ENCODE measurements at places on chromosomes 7 and 10.

DNA sequence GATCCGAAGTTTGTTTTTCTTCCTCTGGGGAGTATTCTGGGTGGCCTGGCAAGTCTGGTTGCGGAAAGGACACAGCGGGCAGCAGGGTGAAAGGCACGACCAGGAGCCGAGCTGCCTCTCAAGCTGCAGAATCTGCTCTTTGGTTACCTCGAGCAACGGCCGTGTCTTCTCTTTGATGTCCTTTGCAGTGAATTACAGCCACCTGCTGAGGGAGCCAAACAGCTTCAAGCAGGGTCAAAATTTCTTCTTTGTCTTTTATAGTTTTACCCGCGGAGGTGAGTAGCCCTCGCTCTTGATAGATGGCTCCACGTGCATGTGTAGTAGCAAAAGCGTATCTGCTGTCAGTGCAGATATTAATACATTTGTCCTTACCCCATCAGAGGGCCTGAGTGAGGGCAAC, 177.3 kb upstream of the MBL2 start:
- no peak for DNase-seq

DNA sequence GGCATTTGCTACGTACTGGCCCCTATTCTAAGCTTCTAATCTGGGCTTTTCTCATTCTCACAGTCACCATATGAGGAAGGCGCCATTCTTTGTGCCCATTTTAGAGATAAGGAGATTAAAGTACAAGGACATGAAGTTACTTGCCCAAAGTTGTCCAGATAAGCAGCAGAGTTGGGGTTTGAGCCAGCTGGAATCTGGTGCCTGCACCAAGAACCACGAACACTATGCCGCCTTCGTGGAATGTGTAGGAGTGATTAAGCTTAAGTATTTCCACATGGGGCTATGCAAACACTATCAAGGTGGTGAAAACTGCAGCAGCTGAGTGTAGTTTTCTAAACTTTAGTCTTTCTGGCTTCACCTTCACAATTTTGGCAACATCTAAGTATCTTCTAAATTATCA, 342.7 kb upstream of the ETV1 start:
- DNase-seq: no peak

DNA sequence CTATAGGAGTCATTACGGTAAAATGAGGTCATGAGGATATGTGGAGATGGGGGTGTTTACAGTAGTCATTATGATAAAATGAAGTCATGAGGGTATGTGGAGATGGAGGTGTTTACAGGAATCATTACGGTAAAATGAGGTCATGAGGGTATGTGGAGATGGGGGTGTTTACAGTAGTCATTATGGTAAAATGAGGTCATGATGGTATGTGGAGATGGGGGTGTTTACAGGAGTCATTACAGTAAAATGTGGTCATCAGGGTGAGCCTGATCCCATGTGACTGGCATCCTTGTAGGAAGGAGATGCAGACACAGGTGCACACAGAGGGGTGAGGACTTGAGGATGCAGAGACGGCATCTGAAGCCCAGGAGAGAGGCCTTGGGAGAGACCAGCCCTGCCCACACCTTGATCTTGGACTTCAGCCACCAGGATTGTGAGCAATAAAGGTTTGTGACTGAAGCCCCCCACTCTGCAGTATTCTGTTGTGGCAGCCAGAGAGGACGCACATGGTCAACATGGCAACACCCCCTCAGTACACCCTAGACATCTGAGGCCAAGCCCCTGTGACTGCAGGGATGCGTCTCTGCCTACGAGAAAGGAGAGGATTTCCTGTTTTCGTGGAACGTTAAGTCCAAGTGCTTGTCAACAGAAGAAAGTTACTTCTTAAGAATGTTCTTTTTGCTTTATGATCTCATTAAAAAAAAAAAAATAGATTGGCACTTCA, 544.4 kb downstream of the DNAJB6 start:
- DNase-seq: no peak

DNA sequence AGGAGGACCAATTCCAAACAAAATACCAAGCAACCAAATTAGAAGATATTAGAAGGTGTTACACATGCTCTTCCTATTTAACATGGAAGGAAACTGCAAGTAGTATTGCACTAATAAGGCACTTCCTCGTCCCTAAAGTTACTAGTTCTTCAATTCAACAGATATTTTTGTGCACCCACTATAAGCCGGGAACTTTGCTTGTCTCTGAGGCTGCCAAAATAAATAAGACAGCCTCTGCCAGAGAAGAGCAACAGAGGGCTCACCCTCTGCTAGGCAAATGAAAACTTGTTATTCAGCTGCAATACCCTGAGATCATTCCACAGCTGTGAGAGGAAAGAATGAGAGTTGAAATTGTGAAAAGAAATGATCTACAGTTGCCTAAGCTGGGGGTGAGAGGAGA, 37.4 kb upstream of the GSAP start:
- DNase-seq: no peak

- DNase-seq: no peak
These were observed 29.8 kb upstream of the PURB start for GRCh38 chr7:44914992-44915607.

GRCh38 chr7:26513948-26514347, 222.3 kb downstream of the SNX10 start:
- no peak for DNase-seq

GRCh38 chr10:118305730-118306129, 36.4 kb downstream of the FAM204A start:
- DNase-seq: peak; percentile 15

DNA sequence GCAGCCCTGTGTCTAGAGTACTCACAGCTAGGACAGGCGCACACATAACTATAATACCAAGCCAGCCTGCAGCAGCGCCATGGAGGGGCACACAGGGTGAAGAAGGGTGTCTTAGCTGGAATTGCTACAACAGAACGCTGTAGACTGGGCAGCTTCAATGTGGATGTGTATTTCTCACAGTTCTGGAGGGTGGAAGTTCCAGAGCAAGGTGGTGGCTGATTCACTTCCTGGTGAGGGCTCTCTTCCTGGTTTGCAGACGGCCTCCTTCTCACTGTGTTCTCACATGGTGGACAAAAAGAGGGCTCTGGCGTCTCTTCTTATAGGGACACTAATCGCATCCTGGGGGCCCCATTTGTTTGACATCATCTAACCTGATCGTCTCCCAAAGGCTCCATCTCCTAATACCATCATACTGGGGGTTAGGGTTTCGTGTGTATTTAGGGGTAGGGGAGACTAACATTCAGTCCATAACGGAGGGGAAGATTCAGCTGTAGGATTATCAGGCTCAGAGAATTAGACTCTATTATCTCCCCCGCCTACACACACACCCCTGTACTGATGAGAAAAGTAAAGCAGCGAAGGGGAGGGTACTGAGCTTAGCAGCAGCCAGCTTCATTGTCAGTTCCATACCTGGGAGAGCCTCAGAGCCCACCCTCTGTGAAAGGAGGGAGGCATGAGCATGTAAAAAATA, 289.1 kb downstream of the CCDC3 start:
- no peak for DNase-seq

GRCh38 chr7:4797858-4798705, 22.7 kb downstream of the AP5Z1 start:
- DNase-seq: peak; percentile 7

GRCh38 chr7:69775231-69775771, 177.0 kb downstream of the AUTS2 start:
- no peak for DNase-seq

DNA sequence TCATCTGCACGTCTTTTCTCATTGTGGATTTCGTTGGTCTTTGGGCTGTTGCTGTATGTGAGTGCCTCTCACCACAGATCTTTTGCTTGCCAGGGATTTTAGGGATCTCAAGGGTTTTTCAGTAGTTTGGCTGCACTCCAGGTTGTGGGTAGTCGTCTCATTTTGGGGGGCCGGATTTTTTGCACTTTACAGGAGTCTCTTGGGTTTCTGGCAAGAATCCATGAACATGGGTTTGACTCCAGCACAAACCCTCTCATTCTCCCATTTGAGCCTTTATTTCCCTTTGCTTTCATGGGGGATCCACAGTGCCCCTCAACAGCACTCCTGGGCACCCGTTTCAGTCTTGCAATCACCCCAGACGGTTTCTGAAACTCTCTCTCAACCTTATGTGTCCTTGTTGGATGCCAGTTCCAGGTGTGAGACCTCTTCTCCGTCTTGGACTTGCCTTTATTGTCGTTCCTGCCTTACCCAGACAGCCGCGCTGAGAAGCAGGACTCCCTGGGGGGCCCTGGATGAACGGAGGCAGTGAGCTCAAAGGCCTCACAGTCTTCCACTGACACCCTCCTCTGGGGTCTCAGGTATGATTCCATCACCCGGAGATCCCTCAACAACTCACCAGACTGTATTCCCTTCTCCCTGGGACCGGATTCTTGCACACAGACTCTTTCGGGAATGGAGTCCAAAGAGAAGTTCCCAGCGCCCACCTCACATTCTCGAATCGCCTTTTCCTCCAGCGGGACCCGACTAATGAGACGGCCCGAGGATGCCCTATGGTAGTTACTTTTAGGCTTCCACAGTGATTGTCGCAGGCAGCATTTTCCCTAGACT, 18.8 kb upstream of the ZNF273 start:
- no peak for DNase-seq

- DNase-seq: no peak
These were observed 115.0 kb upstream of the ZNF438 start for GRCh38 chr10:31146491-31147209.

GRCh38 chr7:108114117-108114841, 15.9 kb downstream of the LAMB4 start:
- peak; percentile 71 for DNase-seq

DNA sequence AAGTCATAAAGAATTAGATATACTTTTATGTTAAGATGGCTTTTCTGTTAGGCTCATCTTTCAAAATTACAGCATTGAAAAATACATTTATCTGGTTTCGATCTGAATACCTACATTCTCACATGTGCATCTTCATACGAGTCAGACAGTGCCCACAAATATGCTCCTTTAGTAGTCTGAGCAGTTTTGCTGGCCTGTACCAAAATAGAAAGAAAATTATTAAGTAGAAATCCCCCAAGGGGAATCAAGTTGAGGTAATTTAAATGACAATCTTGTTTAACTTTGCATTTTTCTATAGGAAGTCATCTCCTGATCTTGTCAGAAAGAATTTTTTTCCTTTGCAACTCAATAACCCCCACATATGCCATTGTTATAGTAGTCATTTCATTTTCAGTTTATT, 287.4 kb upstream of the SEMA3D start:
- DNase-seq: no peak

DNA sequence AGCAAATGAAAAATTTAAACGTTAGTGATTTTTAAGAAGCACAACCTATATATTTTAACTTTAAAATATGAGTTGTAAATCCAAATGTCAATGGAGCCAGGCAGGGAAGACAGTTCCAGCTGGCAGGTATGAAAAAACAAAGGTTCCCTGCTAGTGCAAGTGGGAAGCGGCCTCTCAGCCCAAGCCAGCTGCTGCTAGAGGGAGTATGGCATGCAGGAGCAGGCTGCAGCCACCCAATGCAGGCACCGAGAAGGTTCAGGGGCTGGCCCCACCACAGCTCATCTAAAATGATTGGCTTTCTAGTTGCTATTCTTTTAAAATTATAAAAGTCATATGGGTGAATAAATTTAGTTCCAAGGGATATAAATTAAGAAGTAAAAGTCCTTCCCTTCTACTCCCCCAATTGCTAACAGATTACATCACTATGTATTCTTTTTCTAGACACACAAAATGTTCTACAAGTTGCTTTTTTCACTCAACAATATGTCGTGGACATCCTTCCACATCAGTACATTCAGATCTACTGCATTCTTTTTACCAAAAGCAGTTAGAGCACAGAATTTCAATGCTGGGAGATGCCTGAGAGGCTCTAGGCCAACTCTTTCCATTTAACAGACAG, 69.3 kb downstream of the SGMS1 start:
- no peak for DNase-seq

DNA sequence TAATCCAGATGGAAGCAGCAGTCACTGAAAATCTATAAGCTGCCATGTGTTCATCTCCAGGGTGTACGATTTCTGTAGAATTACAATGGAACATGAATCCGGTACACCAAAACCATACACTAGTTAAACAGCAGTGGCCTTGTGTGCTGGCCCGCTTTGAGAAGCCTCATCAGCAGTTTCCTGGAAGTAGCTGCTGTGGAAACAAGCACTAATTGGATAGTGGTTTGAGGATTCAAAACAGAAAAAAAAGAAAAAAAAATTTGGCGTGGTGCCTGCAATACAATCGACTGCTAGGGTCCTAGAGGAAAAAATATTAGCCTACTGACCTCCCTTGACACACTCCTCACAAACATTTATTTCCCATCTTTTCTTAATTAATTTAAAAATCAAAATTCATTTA, 545.9 kb downstream of the SORCS1 start:
- no peak for DNase-seq

DNA sequence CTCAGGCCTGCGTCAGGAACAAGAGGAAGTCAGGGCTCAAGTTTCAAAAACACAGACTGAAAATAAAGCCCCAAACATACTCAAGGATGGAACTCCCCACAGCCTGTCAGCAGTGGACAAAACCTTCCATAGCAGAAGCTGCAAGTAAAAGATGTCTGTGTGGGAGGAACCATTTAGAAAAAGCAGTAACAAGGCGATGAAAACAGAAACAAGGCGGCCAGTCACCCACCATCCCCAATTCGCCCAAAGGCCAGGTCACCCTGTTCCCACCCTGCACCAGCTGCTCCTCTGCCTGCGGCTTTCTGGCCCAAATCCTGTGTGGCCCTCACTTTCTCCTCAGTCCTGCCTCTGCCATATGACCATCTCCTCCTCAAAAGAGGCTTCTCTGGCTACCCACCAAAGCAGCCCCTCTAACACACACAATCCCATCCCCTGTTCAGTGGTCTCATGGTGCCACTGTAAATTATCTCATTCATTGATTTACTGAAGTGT, 27.8 kb downstream of the KCNMA1 start:
- DNase-seq: no peak

DNA sequence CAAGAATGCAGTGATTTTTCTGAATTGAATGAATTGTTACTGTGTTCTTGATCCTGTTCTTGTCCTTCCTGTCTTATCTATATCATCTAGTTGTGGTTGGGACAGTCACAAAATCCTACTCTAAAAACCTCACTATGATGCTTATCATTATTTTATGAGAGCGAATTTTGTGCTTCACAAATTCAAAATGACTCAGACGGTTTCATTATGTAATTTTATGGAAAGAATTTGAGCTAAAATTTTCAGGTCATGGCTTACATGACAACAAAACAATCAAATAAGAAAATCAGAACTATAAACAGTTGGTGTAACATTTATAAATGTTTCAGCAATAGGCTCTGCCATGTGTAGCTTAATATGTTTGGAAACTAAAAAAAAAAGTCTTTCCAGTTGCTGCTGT, 6.9 kb downstream of the PRKAR2B start:
- no peak for DNase-seq

- DNase-seq: no peak
These were observed 414.7 kb upstream of the GHITM start for GRCh38 chr10:83724471-83725241.

- no peak for DNase-seq
These were observed 19.7 kb upstream of the EXOC4 start for GRCh38 chr7:133233142-133233541.

GRCh38 chr7:95684037-95684436, 87.7 kb upstream of the PDK4 start:
- peak; percentile 57 for DNase-seq

All from NCI-H1105 treated with DMSO at 0.1 percent for 48 hours (cell line).